ENCODE measurements at places on chromosomes 4 and X. TPM values are rescaled to one million over a fixed set of nuclear protein-coding genes. Genes with fewer than 3 reads are reported as not detected.
A peak's percentile ranks its signal among the peaks of the same experiment; 100 is the strongest.

DNA sequence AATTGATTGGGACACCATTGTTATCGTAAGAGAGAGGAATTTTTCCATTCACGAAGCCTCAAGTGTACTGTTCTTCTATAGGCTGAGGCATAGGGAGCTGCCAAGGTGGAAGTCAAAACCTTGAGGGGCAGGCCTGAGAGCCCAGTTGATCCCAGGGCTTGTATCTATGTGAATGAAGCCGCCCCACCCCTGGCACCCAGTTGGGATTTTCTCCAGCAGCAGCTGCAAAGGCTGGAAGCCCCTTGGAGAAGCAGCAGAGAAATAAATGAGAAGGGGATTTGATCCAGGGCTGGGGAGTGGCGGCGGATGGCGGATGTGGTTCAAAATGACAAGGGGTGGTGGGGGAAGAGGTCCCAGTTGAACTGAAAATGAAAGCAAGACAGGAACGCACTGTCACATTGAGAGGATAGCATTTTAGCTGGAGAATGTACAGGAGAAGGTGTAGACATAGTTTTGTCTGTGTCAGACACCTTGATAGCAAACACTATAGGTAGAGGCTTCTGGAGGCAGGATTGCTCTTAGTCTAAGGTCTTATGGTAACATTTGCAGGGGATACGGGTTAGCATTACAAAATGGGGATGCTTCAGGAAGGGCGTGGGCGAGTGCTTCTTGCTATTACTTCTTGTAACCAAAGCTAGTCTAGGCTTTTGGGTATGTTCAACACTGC is 32.6 kb downstream of the DOCK11 start:
- H3K4me3 ChIP-seq, result no peak overlapping the region
- no peaks in the 10 kb centered on the region for H3K27me3 ChIP-seq
- no peaks in the 10 kb centered on the region for H3K36me3 ChIP-seq
- no peak overlapping the region for H3K27ac ChIP-seq

- H3K27me3 ChIP-seq, result no peaks in the 10 kb centered on the region
- H3K4me3 ChIP-seq, result no peak overlapping the region
- H3K36me3 ChIP-seq, result no peaks in the 10 kb centered on the region
- no peaks in the 10 kb centered on the region for H3K4me1 ChIP-seq
- no peak overlapping the region for H3K27ac ChIP-seq
These were observed 206.2 kb upstream of the PCDH18 start for GRCh38 chr4:137738375-137738990.

DNA sequence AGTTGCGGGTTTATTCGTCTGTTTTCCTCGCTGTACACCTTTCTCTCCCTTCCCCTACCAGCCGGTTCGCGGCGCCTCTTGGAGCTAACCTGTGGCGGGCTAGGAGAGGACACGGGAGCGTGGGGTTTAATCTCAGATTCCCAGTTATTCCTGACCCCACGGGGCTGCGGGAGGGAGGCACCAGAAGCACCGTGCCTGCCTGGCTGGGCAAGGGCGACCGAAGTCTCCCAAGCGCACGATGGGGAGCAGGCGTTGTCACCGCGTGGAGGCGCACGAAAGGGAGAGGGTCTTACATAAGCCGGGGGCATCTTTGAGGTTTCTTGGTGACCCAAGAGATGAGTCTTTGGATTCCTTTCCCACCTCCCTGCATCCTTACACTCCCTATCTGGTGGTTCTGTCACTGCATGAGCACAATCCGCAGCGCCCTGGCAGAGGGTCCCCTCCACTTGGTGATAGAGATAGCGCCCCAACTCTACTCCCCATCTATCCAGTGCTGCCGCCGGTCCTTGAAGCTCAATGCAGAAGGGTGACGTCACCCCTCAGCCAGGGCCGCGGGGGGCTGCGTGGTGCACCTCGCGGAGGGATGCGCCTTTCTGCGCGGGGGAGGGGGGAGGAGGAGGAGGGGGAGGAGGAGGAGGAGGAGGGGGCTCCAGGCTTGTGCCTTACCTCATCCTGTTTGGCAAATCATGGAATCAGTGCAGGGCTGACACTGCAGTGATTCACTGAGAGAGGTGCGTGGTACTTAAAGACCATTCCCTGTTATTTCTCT is 793 bp downstream of the TSPAN7 start:
- H3K27ac ChIP-seq, result peak overlapping the region; percentile 64
- H3K27me3 ChIP-seq, result no peaks in the 10 kb centered on the region
- H3K36me3 ChIP-seq, result no peaks in the 10 kb centered on the region
- DNase-seq, result no peak
- H3K4me1 ChIP-seq, result peaks cover 14% of the 10 kb centered on the region
- H3K4me3 ChIP-seq, result peak overlapping the region; percentile 60

DNA sequence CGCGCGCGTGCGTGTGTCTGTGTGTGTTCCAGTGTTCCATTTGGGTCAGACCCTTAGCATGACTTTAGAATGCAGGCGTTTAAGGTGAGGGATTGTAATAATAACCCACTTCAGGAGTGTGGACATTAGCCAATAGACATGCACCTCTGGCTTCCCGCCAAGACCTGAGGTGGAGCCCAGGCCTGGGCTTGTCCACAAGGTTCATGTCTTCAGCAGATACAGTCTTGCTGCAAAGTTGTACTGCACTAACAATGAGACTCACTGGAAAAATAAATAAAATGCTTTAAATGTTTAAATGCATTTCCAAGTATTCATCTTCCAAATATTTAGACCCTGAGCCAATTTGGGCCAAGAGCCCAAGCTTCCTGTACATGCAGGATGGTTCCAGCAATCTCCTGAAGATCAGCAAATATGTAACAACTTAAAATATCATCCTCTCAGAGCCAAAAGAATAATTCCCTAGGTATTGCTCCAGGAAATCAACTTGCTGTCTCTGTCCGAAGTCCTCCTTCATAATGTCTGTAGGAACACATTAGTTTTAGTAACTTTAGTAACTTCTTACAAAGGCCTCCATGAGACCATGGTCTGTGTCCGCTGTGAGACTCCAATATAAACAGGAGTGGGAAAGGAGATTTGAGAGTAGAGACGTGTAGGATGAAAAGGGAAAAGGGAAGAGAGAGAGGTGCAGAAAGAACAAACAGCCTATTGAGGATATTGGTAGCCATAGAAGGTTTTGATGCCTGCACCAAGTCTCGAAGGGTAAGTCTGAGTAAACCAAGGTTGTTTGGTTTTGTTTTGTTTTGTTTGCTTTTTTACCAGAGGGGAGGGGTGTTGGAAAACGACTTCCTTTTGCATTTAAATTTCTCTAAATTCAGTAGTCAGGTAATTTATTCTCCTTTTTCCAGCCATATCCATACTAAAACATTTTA is 98.5 kb upstream of the KLF3 start:
- H3K36me3 ChIP-seq, result no peaks in the 10 kb centered on the region
- H3K27ac ChIP-seq, result peak overlapping the region; percentile 18
- no peaks in the 10 kb centered on the region for H3K27me3 ChIP-seq
- DNase-seq, result no peak
- H3K4me3 ChIP-seq, result no peak overlapping the region

DNA sequence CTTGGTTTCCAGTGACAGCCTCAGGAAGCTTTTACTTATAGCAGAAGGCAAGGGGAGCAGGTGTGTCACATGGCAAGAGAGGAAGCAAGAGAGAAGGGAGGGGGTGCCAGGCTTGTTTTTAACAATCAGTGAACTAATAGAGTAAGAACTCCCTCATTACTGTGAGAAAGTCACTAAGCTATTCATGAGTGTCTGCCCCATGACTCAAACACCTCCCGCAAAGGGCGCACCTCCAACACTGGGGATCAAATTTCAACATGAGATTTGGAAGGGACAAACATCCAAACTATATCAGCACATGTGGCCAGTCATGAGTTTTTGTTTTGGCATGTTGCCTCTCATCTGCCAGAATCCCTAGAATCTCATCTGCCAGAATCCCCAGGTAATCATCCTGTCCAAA is 183.5 kb upstream of the C1QTNF7 start:
- H3K4me3 ChIP-seq, result no peak overlapping the region
- H3K4me1 ChIP-seq, result peaks cover 3% of the 10 kb centered on the region
- no peak overlapping the region for H3K27ac ChIP-seq

GRCh38 chrX:93932471-93933220 is 258.6 kb downstream of the FAM133A start:
- no peaks in the 10 kb centered on the region for H3K27me3 ChIP-seq
- no peaks in the 10 kb centered on the region for H3K4me1 ChIP-seq
- no peak overlapping the region for H3K4me3 ChIP-seq
- H3K27ac ChIP-seq, result no peak overlapping the region
- DNase-seq, result no peak
- H3K36me3 ChIP-seq, result no peaks in the 10 kb centered on the region

Gene DGKK
- total RNA-seq, result not detected

GRCh38 chrX:8714164-8714563 is 17.8 kb downstream of the ANOS1 start:
- no peak for DNase-seq
- H3K4me3 ChIP-seq, result no peak overlapping the region
- H3K4me1 ChIP-seq, result no peaks in the 10 kb centered on the region
- no peaks in the 10 kb centered on the region for H3K27me3 ChIP-seq

DNA sequence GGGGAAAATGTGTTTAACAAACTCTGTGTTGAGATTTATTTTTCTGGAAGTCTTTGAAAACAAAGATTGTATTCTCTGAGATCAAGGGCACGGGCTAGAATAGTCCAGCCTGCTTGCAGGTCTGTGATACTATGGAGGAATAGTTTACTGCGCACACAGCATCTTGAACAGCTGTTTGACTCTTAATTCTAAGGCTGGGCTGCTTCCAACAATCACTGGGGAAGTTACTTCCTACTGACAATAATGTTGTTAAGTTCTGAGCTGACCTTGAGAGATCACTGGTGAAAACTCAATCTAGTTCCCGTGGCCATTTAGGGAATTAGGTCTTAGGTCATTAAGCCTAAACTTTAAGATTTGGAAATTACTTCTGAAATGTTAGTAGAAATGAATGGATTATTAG is 416.1 kb upstream of the FTHL17 start:
- H3K27ac ChIP-seq, result no peak overlapping the region
- no peaks in the 10 kb centered on the region for H3K27me3 ChIP-seq
- no peak overlapping the region for H3K4me3 ChIP-seq

- peak overlapping the region; percentile 13 for H3K27ac ChIP-seq
- no peaks in the 10 kb centered on the region for H3K36me3 ChIP-seq
- H3K4me1 ChIP-seq, result no peaks in the 10 kb centered on the region
- no peak overlapping the region for H3K4me3 ChIP-seq
These were observed 172.7 kb downstream of the GPM6A start for GRCh38 chr4:175639346-175639745.

- peaks cover 86% of the 10 kb centered on the region for H3K36me3 ChIP-seq
- H3K27me3 ChIP-seq, result no peaks in the 10 kb centered on the region
- H3K4me3 ChIP-seq, result no peak overlapping the region
These were observed 75.4 kb downstream of the ZAR1 start for GRCh38 chr4:48565362-48566033.

GRCh38 chrX:52359614-52360232 is 9.1 kb upstream of the XAGE2 start:
- no peak overlapping the region for H3K4me3 ChIP-seq
- no peaks in the 10 kb centered on the region for H3K36me3 ChIP-seq
- H3K4me1 ChIP-seq, result no peaks in the 10 kb centered on the region
- H3K27me3 ChIP-seq, result no peaks in the 10 kb centered on the region
- no peak overlapping the region for H3K27ac ChIP-seq

- H3K27me3 ChIP-seq, result no peaks in the 10 kb centered on the region
- no peak for DNase-seq
- no peaks in the 10 kb centered on the region for H3K36me3 ChIP-seq
These were observed 27.6 kb downstream of the MORF4L2 start for GRCh38 chrX:103658681-103659433.

Gene CNGA1
- total RNA-seq, result 4.0 TPM

DNA sequence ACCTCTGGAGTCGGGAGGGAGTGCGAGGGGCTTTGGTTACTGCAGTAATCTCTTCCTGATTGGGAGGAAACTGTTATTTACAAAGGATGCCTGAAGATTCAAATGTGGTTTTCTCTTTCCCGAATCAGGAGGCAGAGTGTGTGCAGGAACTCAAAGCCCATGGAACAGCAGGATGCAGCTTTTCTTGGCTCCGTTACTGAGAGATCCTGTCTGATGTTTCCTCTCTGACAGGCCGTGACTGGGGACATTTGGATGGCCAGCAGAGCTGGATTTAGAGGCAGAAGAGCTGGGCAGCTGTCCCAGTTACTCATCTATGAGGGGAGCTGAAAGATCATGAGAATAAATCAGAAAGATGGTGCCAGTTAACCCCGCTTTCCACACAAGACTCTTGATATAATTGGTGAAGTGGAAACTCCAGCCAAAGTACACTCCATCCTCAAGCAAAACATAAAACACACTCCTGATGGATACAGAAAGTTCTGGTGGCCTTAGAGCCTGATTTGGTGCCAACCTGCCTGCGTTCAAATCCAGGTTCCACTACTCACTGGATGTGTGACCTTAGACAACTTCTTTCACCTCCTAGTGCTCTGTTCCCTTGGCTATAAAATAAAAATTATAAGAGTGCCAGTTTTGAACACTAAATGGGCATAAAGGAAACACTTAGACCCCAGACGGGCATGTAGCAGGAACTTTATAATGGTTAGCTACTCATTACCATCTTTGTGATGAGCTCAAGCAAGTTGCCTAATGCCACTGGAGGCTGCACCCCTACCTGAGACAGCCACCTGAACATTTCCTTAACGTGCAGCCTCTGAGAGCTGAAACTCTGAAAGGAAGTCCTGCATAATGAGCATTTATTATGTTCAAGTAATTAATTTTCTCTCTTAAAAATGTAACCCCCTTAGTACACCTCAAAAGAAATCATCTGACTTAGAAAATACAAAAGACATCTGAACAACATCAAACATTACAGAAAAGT is 349.0 kb upstream of the GATB start:
- H3K4me1 ChIP-seq, result peaks cover 18% of the 10 kb centered on the region
- no peaks in the 10 kb centered on the region for H3K27me3 ChIP-seq
- no peak overlapping the region for H3K27ac ChIP-seq
- DNase-seq, result peak; percentile 91

- H3K4me1 ChIP-seq, result no peaks in the 10 kb centered on the region
- H3K36me3 ChIP-seq, result no peaks in the 10 kb centered on the region
- H3K27ac ChIP-seq, result no peak overlapping the region
- H3K27me3 ChIP-seq, result no peaks in the 10 kb centered on the region
- H3K4me3 ChIP-seq, result no peak overlapping the region
These were observed 307.2 kb downstream of the SLC7A11 start for GRCh38 chr4:137934911-137935310.

DNA sequence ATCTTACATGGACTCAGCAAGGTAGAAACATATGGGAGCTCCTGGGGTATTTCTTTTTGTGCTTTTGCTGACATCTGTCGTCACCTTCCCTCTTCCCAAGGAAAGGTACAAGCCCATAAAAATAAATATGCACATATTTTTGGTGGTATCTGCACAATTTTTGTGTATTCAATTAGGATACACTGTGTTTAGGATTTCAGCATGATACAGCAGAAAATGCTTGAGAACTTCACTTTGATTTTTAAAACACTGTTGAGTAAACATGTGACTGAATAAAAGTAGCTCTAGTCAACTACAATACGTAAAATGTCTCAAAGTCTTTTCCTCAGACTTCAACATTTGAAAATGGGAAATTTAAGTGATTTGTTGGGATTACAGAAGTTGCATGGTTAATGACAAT is 99.4 kb upstream of the SPANXC start:
- H3K4me3 ChIP-seq, result no peak overlapping the region
- no peaks in the 10 kb centered on the region for H3K36me3 ChIP-seq
- no peaks in the 10 kb centered on the region for H3K27me3 ChIP-seq
- H3K4me1 ChIP-seq, result no peaks in the 10 kb centered on the region
- DNase-seq, result no peak
- H3K27ac ChIP-seq, result no peak overlapping the region

- no peaks in the 10 kb centered on the region for H3K4me1 ChIP-seq
- H3K27me3 ChIP-seq, result no peaks in the 10 kb centered on the region
These were observed 431.3 kb downstream of the KCNIP4 start for GRCh38 chr4:21517126-21517859.

Gene NEIL3
- not detected for total RNA-seq

GRCh38 chrX:30713061-30713525 is 59.9 kb downstream of the GK start:
- no peak overlapping the region for H3K27ac ChIP-seq
- H3K4me1 ChIP-seq, result no peaks in the 10 kb centered on the region
- no peak overlapping the region for H3K4me3 ChIP-seq
- no peaks in the 10 kb centered on the region for H3K27me3 ChIP-seq

Measured in esophagus muscularis mucosa (tissue), 4 donors.